HL-60 (cell line): ENCODE measurements at places on chromosomes 11 and 22.

- DNase-seq = no peak
Measured at GRCh38 chr22:46537946-46538813, 760 bp upstream of the CELSR1 start.

GRCh38 chr11:130145975-130146776, 13.4 kb upstream of the ST14 start:
- no peak for DNase-seq

GRCh38 chr11:68778205-68778604, 26.9 kb upstream of the TESMIN start:
- no peak for DNase-seq

- peak; percentile 33 for DNase-seq
Measured at GRCh38 chr11:69448471-69449284, 32.8 kb upstream of the LINC01488 start.

- DNase-seq = no peak
Measured at GRCh38 chr22:19686946-19687345, 27.4 kb upstream of the SEPTIN5 start.

- DNase-seq = no peak
Measured at GRCh38 chr11:134506046-134506445, 94.0 kb upstream of the B3GAT1 start.

- no peak for DNase-seq
Measured at GRCh38 chr11:47592251-47592650, 2.0 kb downstream of the C1QTNF4 start.

GRCh38 chr11:48062649-48063048, 82.3 kb downstream of the PTPRJ start:
- DNase-seq = no peak

- no peak for DNase-seq
Measured at GRCh38 chr11:9069256-9069655, 22.1 kb downstream of the SCUBE2 start.

- no peak for DNase-seq
Measured at GRCh38 chr11:123238297-123238696, 43.2 kb upstream of the CLMP start.

GRCh38 chr11:67393437-67393836, 1.7 kb downstream of the RAD9A start:
- DNase-seq = no peak

- no peak for DNase-seq
Measured at GRCh38 chr22:43642319-43643206, 169.5 kb downstream of the EFCAB6 start.

GRCh38 chr11:555227-555779, 5.2 kb downstream of the LMNTD2 start:
- DNase-seq = no peak

DNA sequence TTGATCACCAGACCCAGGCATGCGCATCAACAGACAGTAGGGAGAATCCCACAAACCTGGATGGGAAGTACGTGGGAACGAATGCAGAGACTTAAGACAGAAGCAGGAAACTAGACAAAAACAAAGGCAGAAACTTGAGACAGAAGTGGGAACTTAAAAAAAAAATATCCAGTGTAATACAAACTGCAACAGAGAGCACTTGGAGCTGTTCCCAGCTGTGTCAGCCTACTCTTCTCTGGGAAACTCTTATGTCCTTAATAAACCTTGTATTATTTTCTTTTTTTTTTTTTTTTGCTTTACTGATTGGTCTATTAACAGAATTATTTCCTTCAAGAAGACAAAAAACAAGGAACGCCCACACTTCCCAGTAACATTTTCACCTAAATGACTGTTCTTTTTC, 1818.1 kb upstream of the RAG2 start:
- no peak for DNase-seq

DNA sequence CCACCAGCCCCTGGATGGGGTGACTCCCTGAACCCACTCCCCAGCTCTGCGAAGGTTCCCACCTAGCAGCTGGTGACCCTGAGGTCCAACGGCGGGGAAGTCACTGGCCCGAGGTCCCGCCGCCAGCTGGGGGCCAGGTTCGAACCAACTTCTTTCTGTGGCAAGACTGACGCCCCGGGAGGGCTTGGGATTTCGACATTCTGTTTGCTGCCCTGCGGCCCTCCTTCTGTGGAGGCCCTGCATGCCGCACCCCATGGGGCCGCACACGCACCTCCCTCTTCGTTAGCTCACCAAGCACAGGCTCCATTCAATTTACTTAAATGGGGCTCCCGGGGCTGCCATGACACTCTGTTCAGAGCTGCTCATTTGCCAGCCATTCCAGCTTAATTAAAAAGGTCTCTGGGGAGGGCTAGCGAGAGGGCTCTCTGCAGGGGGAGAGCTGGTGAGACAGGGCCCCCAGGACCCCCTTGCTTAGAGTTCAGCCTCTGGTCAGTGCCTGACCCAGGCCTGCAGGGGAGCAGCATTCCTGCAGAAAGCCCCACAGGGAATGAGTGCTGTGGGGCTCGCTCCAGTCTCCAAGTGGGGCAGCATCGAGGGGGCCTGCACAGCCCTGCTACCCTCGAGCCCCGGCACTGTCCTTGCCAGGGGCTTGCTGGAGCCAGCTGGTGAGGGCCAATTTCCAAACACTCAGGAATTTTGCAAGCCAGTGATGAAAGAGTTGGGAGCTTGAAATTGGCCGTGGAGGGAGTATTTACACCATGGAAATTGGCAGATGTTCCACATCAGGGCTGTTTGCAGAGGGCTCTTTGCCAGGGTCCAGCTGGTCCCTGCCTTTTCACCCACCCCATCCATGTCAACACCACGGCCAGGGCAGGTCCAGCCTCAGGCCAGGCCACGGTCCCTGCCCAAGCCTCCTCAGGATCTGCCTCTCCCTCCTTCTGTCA, 80.8 kb downstream of the CACNA1I start:
- DNase-seq = no peak

- no peak for DNase-seq
Measured at GRCh38 chr11:91164452-91164822, 941.6 kb upstream of the CHORDC1 start.
